ENCODE measurements at places on chromosomes 13 and 19. TPM values are rescaled to one million over a fixed set of nuclear protein-coding genes. Genes with fewer than 3 reads are reported as not detected.

Gene TDRD3
- 25.8 TPM for total RNA-seq

Gene GET3
- 84.5 TPM for total RNA-seq

Gene LENG1
- total RNA-seq, result 6.8 TPM

Gene MAG
- not detected for total RNA-seq

Gene PODNL1
- total RNA-seq, result 1.6 TPM

- peak; percentile 59 for DNase-seq
Observed at GRCh38 chr19:39408392-39409207, 2.0 kb downstream of the ZFP36 start.

DNA sequence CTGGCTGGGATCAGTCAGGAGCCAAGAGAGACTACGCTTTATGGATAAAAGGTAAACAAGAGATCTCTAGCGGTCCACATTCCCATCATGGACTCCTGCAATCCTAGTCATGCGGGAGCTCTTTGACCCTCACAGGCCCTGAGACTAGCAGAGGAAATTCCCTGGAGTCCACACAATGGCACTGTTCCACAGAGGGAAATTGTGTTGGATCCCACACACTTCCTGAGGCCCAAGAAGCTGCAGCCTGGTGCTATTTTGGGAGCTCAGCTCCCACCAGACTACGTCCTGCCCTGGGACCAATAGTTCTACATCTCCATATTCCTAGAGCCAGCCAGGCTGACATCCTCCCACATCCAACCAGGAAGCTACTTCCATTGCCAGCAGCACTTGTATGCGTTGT lies 2358.4 kb downstream of the PCDH9 start:
- DNase-seq, result peak; percentile 2

DNA sequence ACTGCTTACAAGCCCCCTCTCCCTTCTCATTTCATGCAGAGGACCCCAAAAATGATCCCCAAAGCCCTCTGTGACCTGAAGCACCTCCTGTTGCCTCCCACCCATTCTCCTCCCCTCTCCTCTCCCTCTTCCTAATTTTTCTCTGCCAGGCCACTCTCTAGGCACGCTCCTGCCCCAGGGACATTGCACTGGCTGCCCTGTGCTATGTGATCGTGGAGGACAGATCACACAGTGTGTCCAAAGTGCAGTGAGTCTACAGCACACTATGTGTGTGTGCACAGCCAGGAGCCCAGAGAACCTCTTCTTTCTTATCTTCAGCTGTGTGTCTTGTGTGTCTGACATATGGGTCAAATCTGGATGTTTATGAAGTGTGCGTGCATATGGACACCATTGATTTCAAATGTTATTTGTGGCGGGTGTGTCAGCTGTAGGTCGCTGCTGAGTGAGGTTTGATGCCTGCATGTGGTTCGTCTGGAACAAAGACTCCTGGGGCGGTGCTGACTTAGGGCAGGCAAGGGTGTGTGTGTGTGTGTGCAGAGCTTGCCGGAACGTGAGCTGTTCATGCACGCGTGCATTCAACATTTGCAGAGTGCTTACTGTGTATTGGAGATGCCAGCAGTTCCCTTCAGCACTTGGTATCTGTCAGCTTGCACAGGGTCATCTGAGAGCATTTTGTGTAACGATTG lies 2.1 kb upstream of the KLHL26 start:
- peak; percentile 32 for DNase-seq

GRCh38 chr19:18029617-18030338 lies 21.8 kb downstream of the ARRDC2 start:
- DNase-seq, result no peak

DNA sequence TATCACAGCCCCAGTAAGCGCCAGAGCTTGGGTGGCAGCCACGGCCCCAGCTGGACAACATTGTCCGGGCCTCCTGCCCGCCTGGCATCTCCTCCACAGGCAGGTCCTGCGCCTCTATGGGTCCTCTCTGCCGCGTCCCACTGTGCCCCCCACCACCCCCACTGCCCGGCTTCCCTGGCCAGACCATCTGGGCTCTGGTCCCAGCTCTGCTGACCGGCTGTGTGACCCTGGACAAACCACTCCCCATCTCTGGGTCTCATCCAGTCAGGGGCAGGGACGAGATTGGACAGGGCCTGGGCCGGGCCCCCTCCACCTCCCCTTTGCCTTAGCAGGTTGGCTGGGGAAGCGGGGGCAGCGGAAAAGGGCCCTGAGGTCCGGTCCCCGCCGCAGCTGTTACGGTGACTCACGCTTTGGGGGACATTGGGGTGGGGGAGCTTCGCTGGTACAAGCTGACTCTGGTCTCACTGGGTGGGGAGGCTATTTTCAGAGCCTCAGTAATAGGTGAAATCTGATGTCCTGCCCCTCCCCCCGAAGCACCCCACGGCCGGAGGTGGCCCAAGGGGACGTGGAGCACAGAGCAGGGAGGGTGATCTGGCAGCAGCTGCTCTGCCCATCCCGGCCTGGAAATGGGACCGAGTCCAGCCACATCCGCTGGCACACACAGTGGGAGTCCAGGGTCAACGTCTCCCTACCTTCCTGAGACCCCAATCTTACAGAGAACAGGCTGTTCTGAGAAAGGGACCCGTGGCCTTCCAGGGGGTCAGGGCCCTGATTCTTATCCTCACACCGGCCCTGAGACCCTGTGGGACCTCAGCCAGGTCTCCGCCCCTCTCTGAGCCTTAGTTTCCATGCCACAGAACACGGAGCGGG lies 9.1 kb downstream of the NFIC start:
- DNase-seq, result peak; percentile 64

DNA sequence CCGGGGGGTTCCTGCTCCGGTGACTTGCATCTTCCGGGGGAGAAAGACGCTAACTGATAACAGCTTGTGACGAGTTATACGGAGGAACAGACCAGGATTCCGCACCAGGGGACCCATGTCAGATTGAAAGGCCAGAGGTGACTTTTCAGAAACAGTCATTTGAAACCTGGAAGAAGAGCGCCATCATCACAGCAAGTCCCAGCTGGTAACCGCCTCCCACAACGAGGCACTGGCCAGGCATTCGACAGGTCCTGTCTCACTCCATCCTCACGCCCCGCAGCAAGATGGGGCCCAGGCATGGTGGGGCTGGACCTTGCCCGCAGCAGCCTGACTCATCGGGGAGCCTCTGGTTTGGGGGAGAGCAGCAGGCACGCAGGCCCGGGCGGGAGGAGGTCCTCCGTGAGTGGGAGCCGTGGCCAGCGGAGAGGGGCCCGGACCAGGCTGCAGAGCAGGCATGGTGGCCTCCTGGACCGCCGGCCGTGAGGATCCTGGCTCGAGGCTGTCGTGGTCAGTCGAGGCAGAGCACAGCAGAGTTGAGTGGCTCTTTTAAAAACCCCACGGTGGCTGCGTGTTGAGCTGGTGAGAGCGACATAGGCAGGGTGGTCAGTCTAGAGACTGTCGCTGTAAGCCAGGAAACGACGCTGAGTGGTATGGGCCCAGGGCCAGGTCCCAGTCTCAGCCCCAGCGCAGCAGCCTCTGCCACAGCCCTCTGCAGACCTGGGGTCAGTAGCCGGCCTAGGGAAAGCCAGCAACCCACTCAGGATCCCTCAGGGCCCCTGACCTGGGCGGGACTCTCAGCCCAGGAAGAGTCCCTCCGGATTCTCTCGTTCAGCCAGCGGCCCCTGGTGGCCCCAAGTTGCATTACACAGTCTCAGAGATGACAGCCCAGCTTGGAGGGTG lies 94.9 kb upstream of the MCF2L start:
- DNase-seq, result peak; percentile 65

DNA sequence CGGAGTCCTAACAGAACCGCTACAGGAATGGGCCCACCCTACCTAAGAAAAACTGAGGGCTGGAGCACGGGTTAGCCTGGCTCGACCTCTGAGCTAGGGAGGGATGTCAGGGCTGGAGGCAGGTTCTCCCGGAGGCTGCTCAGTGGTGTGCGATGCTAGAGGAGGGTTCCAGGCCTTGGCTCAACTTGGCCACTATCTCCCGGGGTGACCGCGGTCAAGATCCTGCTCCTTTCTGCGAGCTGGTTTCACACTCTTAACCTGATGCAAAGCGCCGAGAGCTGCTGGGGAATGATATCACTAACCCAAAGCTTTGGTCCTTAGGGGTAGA lies 301 bp downstream of the POP4 start:
- no peak for DNase-seq

GRCh38 chr13:111472559-111473460 lies 152.4 kb downstream of the TEX29 start:
- DNase-seq, result no peak

DNA sequence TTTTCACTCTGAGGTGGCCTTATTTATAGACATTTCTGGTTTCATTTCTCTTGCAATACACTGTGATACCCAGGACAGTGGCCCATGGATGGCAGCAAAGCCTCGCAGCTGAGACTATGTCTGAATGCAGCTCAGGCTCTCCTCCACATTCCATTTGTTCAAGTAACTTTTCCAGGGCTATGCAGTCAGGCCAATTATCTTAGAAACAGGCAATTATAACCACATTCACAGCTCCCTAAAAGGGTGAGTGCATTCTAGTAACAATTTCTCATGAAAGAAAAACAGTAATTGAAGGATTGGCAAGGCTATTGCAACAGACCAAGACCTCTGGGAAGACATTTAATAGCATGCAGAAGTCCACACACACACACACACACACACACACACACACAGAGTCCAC lies 264.0 kb downstream of the TBC1D4 start:
- peak; percentile 45 for DNase-seq

- no peak for DNase-seq
Observed at GRCh38 chr13:49586717-49587116, 1.4 kb upstream of the RCBTB1 start.

DNA sequence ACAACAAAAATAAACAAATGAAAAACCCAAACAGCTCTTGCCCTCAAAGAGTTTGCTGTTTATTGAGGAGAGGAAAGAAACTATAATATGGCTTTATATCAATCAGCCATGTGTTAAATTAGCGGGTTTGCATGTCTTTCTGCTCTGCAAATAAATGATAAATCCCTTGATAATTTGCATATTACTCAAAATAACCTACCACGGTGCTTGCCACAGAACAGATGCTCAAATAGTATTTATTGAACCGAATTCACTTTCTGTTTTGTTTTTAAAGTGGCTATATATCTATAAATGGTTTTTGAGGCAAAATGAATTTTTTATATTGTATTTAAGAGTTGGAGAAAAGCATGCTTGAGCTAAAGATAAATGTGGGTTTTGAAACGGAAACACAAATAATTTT lies 428.1 kb downstream of the ITGBL1 start:
- no peak for DNase-seq
